AG20443 (cell line): ENCODE measurements at places on chromosomes 6 and 20.

DNA sequence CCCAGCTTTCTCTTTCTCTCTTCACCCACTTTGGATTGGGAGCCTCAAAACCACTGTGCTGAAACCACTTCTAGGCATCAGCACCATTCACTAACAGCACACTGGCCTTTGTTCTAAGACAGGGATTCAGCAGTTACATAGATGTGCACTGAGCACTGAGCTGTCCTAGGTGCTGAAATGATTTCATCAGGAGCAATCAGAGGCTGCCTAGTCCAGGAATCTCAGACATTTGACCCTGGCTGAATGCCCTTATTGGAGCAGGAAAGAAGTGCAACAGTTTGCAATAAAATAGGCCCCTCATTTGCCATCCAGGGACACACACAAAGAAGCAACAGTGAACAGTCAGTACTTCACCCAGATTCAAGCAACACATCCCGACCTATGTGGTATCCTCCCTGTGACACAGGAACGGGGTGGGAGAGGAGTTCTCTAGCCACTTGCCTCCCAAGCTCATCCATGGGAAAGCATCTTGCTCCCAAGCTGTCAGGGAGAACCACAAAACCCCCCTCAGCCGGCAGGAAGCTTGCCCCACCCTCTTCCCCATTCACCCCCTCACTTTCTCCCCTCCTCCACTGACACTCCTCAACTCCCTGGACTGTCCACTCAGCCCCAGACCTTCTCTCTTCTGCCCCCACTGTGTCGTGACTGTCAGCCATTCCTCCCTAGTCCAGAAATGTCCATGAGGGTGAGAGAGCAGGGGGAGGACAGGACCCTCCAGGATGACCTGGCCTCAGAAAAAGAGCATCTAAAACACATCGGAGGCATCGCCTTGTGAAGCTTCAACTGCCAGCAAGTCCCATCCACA is 304.4 kb downstream of the PREX1 start:
- peak; percentile 72 for DNase-seq

DNA sequence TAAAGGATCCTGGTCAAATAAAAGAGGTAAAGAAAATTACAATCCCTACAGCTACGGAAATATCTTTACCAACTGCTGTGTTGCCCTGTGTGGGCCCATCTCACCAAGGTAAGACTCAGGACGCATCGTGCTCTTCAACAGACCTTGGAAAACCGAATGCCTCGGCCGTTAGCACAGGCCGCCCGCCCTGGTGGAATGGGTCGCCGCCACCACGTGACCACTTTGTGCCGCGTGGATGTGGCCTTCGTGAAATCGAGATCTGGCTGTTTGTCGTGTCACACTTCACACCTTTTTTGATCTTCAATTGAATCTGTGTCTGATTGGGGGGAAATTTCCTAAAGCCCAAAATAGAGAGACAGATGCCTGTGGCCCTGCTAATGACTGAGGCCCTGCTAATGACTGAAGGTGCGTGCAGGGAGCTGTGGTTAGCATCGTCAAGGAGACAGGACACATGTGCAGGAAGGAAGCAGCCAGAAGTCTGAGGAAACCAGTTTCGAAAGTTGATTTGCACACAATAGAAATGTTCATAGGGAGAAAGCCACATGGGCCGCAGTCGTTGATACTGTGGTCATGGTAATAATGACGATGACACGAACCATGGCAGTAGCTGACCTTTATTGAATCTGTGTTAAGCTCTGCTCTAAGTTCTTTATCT is 175.7 kb upstream of the SNX9 start:
- DNase-seq = no peak

GRCh38 chr20:38903335-38903734 is 22.9 kb upstream of the FAM83D start:
- DNase-seq = no peak

GRCh38 chr6:3575166-3575565 is 118.3 kb upstream of the SLC22A23 start:
- DNase-seq = no peak

- DNase-seq = no peak
Measured at GRCh38 chr6:170450916-170451761, 102.0 kb downstream of the PSMB1 start.

DNA sequence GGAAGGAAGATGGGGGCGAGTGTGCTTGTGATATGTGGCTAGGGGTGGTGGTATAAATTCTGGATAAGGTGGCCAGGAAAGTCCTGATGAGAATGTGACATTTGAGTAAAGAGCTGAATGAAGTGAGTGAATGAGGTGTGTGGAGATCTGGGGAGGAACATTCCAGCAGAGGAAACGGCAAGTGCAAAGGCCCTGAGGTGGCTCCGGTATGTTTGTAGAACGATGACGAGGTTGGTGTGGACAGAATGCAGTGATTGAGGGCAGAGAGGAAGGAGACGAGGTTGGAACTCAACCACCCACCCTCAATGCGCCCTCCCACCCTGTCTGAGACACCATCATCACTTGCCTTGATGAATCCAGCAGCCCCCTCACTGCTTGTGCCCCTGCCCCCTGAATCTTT is 214.1 kb upstream of the RNF24 start:
- no peak for DNase-seq

- DNase-seq = no peak
Measured at GRCh38 chr6:14959324-14959885, 286.5 kb upstream of the JARID2 start.

DNA sequence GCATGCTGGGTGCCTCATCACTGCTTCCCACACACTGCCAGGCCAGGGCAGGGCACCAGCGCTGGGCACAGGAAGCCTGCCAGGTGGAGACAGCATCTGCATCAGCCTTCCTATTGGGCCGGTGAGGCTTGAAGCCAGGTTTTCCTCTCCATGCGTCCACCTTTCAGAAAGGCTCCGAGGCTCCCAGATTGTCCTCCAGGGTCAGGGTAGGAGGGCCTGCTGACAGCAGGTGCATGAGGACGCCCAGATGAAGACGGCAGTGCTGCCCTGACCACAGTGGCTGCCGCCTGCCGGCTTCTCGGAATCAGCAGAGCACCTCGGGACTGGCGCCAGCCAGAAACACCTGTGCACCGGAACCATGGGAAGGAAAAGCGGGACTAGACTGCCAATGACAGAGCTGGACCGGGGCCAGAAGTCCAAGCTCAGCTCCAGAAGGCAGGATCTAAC is 170.5 kb upstream of the CST7 start:
- no peak for DNase-seq

DNA sequence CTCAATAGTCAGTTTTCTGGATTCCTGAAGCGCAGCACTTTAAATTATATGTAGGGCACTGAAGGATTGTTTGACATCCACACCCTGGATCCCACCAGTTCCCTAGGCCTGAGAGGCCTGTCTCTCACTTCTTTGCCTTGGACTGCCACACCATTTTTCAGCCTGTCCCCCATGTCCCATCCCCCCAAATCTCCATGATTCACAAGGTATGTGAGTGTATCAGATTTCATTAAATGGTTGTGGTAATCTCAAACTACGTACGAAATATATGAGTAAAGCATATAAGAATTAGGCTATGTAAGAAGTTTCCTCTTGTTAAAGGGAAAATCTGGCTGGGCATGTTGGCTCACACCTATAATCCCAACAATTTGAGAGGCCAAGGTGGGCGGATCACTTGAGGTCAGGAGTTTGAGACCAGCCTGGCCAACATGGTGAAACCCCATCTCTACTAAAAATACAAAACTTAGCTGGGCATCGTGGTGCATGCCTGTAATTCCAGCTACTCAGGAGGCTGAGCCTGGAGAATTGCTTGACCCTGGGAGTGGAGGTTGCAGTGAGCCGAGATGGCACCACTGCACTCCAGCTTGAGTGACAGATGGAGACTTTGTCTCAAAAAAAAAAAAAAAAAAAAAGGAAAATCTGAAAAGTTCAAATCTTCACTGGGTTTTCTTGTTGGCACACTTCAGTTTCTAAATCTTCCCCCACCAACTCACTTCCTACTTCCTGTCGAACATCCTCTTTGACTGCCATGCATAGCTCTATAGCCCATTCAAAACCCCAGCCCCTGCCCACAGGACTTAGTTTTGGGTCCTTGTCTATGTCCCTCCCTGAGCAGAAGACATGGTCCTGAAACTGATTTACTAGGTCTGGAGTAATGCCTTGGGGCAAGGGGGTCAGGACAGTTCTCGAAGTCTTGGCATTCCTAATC is 97.3 kb upstream of the SHLD1 start:
- no peak for DNase-seq

DNA sequence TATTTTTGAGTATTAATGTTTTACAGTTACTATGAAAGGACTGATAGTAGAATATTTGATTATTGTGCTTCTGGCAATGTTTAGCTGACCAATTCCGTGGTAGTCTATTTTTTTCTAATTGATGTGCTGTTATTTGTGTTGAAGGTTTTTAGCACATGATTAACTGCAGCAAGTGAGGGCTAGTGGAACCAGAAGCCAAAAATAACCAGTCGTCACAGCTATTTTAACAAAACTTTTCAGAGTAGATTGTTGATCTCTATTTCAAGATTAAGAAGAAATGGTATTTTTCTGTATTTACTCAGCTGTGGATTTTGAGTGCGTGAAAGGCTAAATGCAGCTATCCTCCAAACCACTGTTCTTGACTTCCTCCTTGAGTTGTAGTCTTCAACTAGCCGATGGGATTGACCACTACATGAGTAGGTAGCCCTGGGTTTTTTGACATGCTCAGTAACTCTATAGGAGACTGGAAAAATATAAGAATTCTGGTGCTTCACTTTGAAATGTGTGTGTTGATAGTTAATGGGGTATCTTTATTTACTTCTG is 258.0 kb downstream of the ZFAND3 start:
- no peak for DNase-seq

DNA sequence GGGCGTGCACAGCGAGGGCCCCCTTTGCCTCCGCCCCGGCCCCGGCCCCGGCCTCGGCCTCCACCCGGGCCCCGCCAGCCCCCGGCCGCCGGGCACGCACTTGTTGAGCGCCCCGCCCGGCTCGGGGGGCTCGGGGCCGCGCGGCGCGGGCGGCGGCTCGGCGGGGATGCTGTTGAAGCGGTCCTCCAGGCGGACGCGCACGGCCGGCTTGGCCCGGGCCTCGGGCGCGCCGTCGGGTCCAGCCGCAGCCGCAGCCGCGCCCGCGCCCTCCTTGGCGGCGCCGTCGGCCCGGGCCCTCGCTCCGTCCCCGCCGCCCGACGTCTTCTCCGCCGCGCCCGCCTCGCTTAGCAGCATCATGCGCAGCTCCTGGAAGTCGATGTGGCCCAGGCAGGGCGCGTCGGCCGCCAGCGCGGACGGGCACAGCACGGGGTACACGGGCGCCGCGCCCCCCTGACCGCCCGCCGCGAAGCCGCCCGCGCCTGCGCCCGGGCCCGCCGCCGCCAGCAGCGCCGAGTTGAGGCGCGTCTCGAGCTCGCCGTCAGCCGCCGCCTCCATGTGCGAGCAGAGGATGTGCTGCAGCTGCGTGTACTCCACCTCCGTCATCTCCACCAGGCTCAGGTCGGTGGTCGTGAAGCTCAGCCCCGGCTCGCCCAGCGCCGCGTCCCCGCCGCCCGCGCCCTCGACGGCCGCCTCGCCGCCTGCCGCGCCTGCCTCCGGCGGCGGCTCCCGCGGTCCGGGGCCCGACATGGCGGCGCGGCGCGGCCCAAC is 514 bp downstream of the TCFL5 start:
- DNase-seq = peak; percentile 60

GRCh38 chr20:24489193-24489592 is 19.8 kb downstream of the SYNDIG1 start:
- DNase-seq = no peak

DNA sequence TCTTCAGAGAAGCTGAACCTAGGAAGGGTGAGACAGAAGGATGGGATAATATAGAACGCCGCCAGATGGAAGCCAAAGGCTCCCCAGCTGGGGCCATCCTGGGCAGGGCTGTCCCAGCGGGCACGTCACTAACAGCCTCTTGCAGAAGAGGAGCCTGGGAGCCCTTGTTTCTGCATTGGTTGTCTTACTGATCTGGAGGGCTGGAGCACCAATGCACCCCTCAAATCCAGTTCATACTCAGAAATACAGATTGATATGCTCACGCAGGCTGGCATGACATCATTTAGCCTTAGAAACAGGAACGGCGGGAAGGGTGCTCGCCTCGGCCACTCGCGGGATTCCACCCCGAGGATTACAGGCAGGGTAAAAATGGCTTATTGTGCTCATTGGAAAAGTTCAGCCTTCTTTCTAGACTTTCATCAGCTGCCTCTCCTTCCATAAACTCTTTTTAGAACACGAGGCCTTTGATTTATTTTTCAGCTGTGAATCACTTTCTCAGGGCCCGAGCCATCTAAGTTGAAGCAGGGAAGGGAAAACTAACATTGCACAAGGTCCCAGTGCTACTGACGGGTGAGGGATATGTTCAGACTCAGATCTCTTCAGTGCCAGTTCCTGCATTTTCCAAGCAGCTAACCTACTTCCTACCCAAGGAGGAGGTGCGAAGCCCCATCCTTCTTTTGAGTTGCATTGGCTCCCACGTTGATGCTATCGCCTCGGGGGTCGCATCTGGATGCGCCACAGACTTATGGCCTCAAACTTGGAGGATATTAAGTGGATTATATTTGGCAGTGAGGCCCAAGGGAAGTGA is 82.3 kb downstream of the GMPR start:
- DNase-seq = peak; percentile 61

DNA sequence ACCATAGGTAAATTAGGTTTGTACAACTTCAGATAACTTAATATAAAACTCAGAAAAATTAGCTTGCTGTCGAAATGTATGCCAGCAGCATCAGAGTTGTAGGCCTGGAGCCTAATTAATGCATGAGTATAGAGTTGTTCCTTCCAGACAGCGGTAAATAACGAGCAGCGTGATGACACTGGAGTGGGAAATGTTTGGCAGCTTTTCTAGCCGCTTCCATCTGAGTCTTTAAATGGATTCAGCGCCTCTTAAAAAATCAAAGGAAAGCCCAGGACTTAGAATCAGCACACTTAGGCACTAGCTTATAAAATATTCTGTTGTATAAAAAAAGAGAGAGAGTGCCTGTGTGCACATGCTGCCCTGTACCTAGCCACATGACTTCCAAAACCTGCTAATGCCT is 43.7 kb upstream of the SYNJ2 start:
- no peak for DNase-seq

- no peak for DNase-seq
Measured at GRCh38 chr6:38307740-38308139, 332.0 kb downstream of the BTBD9 start.
